Stimulated activated CD4-positive, alpha-beta T cell treated with anti-CD3 and anti-CD28 coated beads, Interleukin-2, amount 100 ng/mL, for 48 hours (primary cell): ENCODE measurements at places on chromosomes 7 and 10.

GRCh38 chr7:64849250-64849923, 53.7 kb upstream of the ZNF273 start:
- no peak for DNase-seq

DNA sequence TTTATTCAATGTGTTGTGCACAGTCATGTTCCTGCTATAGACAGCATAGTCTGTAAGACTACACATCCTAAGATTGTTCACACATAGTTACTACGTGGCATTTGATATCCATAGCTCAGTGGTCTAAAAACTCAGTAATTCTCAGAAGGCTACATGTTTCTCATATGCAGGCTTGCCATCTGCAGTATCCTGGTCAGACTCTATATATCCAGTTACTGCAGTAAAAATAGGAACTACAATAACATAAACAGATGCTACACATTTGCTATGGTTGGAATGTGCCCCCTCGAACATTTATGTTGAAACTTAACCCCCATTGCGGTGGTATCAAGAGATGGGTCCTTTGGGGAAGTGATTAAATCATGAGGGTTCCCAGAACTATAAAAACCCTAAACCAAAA, 1377.8 kb upstream of the LRRTM3 start:
- no peak for DNase-seq

DNA sequence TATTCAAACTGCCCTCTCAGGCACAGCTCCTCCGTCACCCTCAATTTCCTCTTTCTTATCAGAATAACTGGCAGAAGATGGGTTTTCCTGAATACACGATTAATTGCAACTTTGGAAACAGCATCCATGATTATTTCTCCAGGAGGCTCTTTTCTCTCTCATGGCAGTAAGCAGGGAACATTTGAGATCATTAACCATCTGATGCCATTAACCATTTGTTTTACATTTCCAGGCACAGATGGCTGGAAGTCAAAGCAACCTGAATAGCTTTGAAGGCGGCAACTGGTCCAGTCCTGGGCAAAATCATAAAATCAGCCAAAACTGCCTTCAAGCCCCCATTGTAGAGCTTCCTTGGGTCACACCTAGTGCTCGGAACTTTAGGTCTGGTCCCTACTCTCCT, 289.5 kb upstream of the AOAH start:
- no peak for DNase-seq

- no peak for DNase-seq
Observed at GRCh38 chr10:71259815-71260501, 47.6 kb downstream of the UNC5B start.
